ENCODE measurements at places on chromosomes 12 and 14. TPM values are rescaled to one million over a fixed set of nuclear protein-coding genes. Genes with fewer than 3 reads are reported as not detected.

DNA sequence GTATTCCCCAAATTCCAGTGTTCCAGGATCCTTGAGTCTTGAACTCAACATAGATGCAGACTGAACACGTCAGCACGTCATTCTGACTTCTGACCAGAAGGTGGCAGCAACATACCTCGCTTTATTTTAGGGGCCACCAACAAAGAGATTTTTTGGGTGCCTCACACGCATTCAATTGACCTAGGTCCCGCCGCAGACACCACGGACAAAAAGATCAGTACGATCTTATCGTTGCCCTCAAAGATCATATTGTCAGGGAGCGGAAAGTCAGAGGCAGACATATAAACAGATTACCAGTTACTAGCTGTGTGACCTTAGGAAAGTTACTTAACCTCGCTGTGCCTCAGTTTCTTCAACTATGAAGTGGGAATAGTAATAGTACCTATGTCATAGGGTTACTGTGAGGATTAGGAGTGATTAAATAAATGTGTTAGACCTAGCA, 6.5 kb upstream of the PRPH start:
- H3K4me1 ChIP-seq: peaks cover 3% of the 10 kb centered on the region
- no peaks in the 10 kb centered on the region for H3K27me3 ChIP-seq
- H3K36me3 ChIP-seq: no peaks in the 10 kb centered on the region
- no peak overlapping the region for H3K27ac ChIP-seq
- peak; percentile 75 for DNase-seq

GRCh38 chr14:23009483-23009938, 432 bp downstream of the C14orf93 start:
- H3K4me1 ChIP-seq: peaks cover 14% of the 10 kb centered on the region
- H3K4me3 ChIP-seq: peak overlapping the region; percentile 49
- no peaks in the 10 kb centered on the region for H3K36me3 ChIP-seq
- no peaks in the 10 kb centered on the region for H3K27me3 ChIP-seq

DNA sequence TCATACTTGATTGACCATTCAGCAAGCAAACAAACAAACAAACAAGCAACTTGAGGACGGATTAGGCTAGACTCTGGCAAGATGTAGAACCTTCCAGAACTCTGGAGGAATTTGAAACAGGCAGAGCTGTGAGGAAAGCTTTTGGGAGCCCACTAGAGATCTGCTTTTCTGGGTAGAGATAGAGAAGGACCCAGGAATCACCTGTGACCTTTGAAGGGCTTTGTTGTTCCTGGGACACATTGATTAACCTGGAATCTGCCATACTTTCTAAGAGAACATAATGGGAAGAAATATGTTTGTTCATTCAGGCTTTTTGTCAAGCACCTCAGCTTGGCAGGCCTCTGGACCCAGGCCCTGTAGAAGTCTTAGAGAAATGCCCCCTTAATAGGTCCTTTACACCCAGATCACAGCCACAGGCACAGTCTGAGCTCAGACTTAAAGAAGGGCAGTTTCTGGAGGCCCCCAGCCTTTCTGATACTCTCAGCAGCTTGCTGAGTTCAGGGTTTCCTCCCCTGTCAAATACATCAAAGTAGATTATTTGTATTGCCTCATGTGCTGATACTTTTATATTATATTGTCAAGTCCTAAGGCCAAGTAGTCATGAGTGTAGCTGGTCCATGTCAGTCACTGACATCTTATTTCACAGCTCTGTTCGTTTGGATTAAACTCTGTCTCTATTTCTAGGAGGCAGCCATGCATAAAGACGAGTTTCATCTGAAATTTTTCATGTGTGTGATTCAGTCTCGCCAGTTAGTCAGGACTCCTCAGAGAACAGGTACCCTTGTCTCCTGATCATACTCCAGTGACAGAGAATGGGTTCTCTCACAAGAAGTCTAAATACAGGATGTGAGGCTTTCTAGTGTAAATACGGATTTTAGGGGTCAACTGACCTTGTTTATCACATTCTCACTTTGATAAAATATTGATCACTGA, 1.1 kb upstream of the SENP1 start:
- peaks cover 21% of the 10 kb centered on the region for H3K4me1 ChIP-seq
- no peaks in the 10 kb centered on the region for H3K27me3 ChIP-seq
- no peak for DNase-seq
- H3K27ac ChIP-seq: peak overlapping the region; percentile 97
- no peaks in the 10 kb centered on the region for H3K36me3 ChIP-seq

DNA sequence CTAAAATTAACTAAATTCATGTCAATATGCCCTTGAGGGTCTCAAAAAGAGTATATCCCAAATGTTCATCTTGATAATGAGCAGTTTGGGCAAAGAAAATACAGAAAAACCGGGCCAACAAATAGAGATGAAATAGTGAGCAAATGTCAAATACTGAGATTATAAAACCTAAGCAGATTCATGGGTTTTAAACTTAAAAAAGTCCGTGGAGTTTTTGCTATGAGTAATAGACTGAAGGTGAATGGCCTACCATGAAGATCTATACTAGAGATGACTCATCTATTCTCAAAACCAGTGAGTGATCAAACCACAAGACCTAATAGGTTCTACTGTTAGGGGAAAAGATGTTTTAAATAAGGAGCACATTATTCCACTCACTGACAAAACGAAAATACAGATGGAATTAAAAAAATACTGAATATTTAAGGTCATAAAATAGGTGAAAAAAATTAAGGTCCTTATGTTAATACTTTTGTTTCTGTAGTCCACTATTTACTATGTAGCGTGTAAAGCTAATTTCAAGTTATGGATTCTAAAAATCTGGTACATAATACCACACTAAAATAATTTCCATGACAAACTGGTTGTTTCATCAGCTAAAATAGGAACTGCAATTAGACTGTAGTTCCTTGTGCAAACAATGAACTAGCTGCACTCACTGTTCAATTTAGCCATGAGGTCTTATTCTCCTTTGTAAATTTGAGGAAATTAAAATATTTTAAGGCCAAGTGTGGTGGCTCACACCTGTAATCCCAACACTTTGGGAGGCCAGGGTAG, 5.0 kb downstream of the HNRNPC start:
- no peak for DNase-seq
- H3K4me3 ChIP-seq: no peak overlapping the region
- peaks cover 23% of the 10 kb centered on the region for H3K4me1 ChIP-seq
- no peak overlapping the region for H3K27ac ChIP-seq
- H3K36me3 ChIP-seq: peaks cover 3% of the 10 kb centered on the region

The IRAK3 gene
- not detected for total RNA-seq

The RNASE1 gene
- total RNA-seq: 1.5 TPM

The MMP17 gene
- 3.6 TPM for total RNA-seq

- no peak overlapping the region for H3K27ac ChIP-seq
- peaks cover 32% of the 10 kb centered on the region for H3K4me1 ChIP-seq
- H3K4me3 ChIP-seq: no peak overlapping the region
- no peaks in the 10 kb centered on the region for H3K27me3 ChIP-seq
- H3K36me3 ChIP-seq: no peaks in the 10 kb centered on the region
These were observed 208.3 kb downstream of the EXOC5 start for GRCh38 chr14:57060276-57060955.

- no peak overlapping the region for H3K4me3 ChIP-seq
- H3K27ac ChIP-seq: no peak overlapping the region
- H3K36me3 ChIP-seq: no peaks in the 10 kb centered on the region
- no peak for DNase-seq
- no peaks in the 10 kb centered on the region for H3K27me3 ChIP-seq
These were observed 248.8 kb upstream of the PWP1 start for GRCh38 chr12:107436836-107437235.

The LRP1-AS gene
- total RNA-seq: not detected

The IFNG-AS1 gene
- not detected for total RNA-seq

The LRRC10 gene
- total RNA-seq: not detected

Measured in Caco-2 (cell line).